ENCODE measurements at places on chromosomes 13 and 19. TPM values are rescaled to one million over a fixed set of nuclear protein-coding genes. Genes with fewer than 3 reads are reported as not detected.

The ZNF135 gene
- polyA plus RNA-seq = 21.9 TPM

DNA sequence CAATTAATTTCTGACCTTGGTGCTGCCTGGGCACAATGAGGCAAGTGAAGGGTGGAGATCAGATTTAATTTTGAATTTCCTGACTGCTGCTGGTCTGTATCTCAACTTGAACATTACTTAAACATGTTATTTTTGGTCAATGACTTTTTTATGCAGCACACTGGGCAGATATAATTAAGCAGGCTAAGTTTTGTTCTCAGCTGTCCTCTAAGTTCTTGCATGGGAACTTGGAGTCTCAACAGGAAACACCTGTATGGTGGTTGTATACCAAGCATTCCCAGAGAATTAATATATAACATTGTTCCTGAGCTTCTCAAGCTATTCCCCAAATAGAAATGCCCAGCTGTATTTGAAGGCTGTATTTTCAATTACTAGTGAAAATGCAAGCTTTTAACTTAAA is 113.5 kb upstream of the EDNRB start:
- no peak for DNase-seq

- no peak for DNase-seq
Observed at GRCh38 chr19:37988758-37989635, 82.0 kb downstream of the SIPA1L3 start.

GRCh38 chr19:51433043-51433442 is 15.6 kb upstream of the SIGLEC10 start:
- DNase-seq = no peak
